EL (cell line): ENCODE measurements at places on chromosomes 12 and 14.

DNA sequence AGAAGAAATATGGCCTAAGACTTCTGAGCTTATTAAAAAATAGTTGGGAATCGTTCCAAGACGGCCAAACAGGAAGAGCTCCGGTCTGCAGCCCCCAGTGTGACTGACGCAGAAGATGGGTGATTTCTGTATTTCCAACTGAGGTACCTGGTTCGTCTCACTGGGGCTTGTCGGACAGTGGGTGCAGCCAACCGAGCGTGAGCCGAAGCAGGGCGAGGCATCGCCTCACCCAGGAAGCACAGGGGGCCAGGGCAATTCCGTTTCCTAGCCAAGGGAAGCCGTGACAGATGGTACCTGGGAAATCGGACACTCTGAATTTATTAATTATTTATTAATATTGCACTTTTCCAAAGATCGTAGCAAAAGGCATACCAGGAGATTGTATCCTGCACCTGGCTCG, 857.8 kb downstream of the C12orf50 start:
- DNase-seq = no peak

- no peak for DNase-seq
These were observed 550.9 kb downstream of the BCL11B start for GRCh38 chr14:98721061-98721460.

GRCh38 chr12:28104903-28105864, 85.1 kb upstream of the CCDC91 start:
- DNase-seq = no peak

DNA sequence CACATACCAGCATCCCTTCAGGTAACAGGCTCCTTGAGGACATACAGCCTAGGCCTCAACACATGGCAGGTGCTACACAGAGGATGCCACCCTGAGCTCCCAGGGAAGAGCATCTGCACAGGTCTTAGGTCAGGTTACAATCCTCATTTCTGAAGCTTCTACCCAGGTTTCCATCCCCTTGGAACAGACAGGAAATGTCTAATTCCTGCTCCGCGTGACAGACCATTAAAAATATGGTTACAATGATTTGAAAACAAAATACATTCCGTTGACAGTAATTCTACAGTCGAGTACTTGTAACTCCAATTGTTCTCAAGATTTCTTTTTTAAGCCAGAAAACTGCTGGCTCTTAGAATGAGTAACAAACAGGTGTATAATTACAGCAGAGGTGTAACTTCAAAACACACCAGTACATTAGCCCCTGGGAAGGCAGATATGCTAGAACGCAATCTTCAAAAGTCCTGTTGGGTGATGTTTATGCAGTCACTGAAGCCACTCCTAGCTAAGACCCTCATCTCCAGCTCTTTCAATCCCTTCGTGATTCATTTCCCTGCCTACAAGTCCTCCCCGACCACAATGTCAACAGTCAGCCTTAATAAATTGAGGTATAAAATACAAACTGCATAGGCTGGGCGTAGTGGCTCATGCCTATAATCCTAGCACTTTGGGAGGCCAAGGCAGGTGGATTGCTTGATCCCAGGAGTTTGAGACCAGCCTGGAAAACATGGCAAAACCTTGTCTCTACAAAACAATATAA, 11.6 kb downstream of the SETD3 start:
- DNase-seq = no peak

- DNase-seq = peak; percentile 50
These were observed 1.1 kb downstream of the ETV6 start for GRCh38 chr12:11650286-11651281.

- DNase-seq = no peak
These were observed 229.2 kb upstream of the TMTC1 start for GRCh38 chr12:30012816-30013450.

- peak; percentile 99 for DNase-seq
These were observed at the start of the genes MGAT2 and RPL36AL for GRCh38 chr14:49620182-49621113. Gene MGAT2 (plus strand): TSS chr14:49620799. CDS start chr14:49621269, 470 bp downstream. Gene RPL36AL (minus strand): TSS chr14:49620626. CDS start chr14:49619104, 1,522 bp downstream.

- no peak for DNase-seq
These were observed 159.5 kb downstream of the KIF26A start for GRCh38 chr14:104297721-104298401.

GRCh38 chr14:79225815-79226214, 985.5 kb downstream of the DIO2 start:
- no peak for DNase-seq

GRCh38 chr14:61455351-61455750, 134.0 kb downstream of the PRKCH start:
- no peak for DNase-seq

DNA sequence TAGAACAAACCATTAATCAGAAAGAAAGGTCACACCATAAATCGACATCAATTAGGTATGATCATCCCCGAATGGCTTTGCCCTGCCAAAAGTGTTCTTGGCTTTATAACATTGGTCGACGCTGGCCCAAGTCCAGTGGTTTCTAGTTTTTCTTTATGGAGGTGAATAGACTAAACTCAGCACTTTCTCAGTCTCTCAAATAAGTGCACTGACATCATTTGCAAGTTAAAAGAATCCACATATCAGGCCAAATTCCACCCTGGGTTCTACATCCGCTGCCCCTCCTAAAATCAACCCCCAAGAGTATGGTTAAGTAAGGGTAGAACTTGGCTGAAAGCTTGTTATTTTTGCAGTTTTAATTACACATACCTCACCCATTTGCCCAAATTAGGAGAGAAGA, 314.3 kb downstream of the C12orf75 start:
- no peak for DNase-seq
